ENCODE measurements at places on chromosomes 3 and 15. TPM values are rescaled to one million over a fixed set of nuclear protein-coding genes. Genes with fewer than 3 reads are reported as not detected.

Gene ZNF860
- 0.89 TPM for total RNA-seq

Gene SSR3
- 125 TPM for total RNA-seq

Gene CIP2A
- total RNA-seq, result 5.6 TPM

- DNase-seq, result no peak
These were observed 16.2 kb downstream of the C3orf62 start for GRCh38 chr3:49260806-49261324.

DNA sequence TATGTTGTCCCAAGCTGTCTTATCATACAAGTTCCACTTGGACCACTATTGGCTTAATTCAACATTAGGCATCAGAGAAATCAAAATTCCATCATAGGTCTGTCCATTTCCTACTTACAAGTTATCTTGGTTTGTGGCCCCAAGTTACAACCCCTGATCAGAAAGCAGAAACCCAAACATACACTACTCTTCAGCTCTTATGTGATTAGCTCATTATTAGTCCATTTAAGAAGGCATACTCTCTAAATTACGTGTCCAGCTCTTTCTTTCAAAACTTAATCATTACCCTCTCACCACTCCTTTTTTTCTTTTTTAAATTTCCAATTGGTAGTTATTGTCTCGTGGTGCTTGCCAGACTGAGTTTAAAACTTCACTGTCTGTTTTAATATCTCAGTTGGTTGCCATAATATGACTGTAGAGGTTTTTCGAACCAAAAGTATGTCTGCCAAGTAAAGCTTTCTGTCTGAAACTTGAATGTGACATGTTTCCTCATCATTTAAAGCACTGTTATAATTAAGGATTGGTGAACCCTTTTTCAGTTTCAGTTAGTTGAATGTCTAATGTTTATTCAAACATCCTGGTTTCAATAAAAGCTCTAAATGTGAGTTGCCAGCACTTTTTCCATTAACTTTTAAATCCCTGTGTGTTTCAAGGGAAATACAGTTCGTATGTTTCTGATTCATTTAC is 150.3 kb downstream of the SAMMSON start:
- DNase-seq, result no peak

DNA sequence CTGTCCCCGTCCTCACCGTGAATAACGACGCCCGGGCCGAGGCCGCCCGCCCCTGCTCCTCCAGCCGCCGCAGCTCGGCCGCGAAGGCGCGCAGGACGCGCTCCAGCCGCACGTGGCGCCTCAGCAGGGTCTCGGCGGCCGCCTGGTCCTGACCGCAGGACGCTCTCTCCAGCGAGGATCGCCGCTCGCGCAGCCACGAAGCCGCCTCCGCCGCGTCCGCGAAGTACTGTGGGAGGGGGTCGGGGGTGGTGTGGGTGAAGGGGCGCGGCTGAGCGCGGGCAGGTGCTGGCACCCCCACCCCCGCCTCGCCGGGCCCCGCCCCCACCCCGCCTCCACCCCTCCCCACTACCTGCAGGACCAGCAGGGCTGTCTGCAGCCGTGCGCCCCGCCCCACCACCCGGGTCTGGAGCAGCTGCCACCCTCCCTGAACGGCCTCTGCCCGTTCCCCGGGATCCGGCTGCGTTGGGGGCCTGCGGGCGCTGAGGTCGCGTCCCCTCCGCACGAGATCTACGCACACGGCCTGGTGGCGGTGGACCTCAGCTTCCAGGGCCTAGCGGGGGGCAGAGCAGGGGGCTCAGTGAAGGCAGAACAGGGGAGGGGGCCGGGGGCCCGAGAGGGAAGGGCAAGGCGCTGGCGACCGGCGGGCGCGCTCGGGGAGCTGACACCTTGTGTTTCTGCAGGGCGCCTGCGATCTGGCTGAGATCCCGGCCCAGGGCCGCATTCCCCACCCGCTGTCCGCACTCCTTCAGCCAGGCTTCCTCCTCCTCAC is 11.7 kb downstream of the SPTBN5 start:
- no peak for DNase-seq

- DNase-seq, result no peak
These were observed 38.4 kb downstream of the PML start for GRCh38 chr15:74032606-74033561.

GRCh38 chr3:177362626-177363025 is 165.3 kb upstream of the TBL1XR1 start:
- no peak for DNase-seq

DNA sequence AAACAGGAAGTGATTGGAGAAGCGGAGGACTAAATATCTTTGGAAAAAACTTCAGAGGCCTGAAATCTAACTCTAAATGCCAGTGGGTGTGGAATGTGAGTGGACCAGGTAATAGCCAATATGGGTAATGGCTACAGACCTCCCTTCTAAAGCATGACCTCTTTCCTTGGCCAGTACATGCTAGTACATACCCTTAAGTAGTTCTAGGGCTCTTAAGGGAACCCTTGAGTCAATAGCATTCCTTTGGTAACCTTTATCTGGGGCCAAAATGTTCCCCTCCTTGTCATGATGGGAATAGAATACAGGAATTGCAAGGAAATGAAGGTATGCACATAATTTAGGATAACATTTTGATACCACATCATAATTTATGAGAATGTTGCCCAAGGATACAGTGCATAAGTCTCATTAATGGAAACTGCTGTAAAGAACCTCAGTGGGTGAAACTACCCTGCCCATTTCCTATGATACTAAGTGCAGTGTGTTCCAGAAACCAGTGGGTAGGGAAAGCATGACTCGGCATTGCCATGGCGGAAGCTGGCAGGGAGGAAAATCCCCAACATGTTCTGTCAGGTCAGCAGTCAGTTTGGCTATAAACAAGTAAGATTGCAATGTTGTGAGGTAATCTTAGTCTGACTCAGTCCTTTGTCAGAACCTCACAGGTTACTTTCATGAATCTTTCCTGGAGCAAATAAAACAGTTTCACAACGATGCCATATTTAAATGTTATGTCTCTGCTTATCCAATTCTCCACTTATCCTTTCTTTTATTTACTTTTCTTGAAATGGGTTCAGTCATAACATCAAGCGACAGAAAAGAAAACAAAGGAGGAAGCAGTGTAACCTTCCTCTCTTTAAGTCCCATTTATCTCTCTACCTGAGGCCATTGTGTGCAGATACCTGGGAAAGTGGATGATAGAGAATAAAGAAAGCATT is 23.5 kb upstream of the RAP2B start:
- DNase-seq, result no peak

DNA sequence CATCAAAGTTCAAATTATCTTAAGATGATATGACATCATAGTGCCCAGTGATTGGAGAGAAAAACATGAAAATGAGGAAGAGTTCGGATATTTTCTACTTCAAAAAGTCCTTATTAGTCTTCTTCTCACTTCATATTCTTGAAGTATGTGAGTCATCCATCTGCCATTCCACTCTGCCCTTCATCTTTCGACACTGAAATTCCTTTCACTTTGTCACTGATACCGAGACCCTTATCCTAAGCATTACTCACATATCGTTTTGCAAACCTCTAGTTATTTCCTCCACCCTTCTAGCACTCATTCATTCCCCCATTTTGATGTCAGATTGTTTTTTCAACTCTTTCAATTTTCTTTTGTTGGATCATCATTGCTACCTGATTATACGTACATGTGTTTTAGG is 4.0 kb downstream of the OR5H14 start:
- DNase-seq, result no peak

- no peak for DNase-seq
These were observed 639 bp downstream of the SPICE1 start for GRCh38 chr3:113514265-113514769.

DNA sequence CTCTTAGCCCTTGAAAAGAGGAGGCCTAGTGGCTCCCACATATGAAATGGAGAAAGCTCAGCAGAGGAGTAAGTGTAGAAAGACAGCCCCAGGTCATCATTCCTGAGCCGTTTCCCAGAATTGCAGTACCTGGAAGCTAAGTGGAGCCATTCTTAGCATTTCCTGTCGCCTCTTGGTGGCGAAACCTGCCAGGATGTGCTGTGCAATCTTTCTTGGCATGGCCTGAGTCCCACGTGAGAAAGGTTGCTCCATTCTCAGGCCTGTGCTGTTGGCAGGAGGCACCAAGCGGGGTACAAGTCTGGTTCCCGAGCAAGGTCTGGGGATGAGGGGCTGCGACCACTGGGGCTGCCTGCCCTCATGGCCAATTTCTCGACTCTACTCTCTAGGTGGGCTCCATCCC is 207.2 kb upstream of the TPM1 start:
- no peak for DNase-seq

GRCh38 chr3:71806736-71807135 is 21.8 kb upstream of the PROK2 start:
- DNase-seq, result no peak

DNA sequence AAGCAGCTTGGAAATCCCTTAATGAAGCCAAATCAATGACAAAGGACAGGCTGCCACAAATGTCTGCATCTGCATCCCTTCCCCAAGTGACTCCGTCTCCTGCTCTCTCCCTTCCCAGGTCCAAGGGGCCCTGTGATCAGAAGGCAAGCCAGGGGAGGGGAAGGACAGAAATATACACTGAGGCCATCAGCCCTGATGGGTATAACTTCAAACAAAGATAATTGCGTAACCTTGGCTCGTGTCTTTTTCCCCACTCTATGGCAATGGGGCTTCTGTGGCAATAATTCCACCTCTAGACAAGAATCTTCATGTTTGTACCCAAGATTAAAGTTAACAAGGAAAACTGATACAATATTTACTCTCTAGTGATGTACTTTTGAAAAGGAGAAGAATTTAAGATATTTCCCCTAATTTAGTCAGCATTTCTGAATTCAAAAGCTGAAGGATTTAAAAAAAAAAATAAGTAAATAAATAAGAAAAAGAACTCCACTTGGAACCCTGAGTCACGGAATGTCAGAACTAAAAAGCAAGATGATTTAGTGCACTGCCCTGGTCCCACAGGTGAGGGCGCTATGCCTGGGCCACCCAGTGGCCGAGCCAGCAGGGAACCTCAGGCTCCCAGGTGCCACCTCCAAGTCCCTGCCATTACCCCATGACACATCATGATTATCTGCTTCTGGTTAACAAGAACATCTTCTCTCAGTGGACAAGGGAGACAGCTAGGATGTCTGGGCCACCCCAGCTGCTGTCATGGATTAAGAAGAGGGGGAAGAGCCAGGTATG is 154.5 kb downstream of the STT3B start:
- no peak for DNase-seq

Data from sciatic nerve (tissue), 2 donors.